ENCODE measurements at places on chromosomes 16 and 17. TPM values are rescaled to one million over a fixed set of nuclear protein-coding genes. Genes with fewer than 3 reads are reported as not detected.

Gene GPR179
- total RNA-seq: 0.07 TPM

Gene MT1A
- not detected for total RNA-seq

Gene TBC1D3
- total RNA-seq: not detected

Gene CD7
- total RNA-seq: not detected

Gene GID4
- total RNA-seq: 9.8 TPM

Gene RNF112
- total RNA-seq: 1.2 TPM

Gene CLEC3A
- total RNA-seq: not detected

DNA sequence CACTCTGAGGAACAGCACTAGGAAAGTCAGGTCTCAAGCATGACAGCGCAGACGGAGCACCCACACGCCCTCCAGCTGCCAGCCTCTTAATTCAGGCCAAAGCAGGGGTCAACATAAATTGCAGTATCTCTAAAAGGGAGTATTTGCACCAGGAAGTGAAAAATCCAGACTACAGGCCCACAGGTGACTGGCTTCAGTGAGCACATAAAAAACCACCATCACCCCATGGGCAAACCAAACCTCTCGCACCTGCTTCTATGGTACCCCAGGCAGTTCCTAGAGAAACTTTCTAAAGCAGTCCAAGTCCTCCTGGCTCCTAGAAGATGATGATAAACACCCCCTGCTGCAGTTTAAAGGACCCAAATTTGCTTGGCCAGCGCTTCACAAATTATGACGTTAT, 129.8 kb downstream of the ZNF423 start:
- H3K36me3 ChIP-seq: no peaks in the 10 kb centered on the region
- no peak for DNase-seq
- H3K4me3 ChIP-seq: no peak overlapping the region
- no peaks in the 10 kb centered on the region for H3K27me3 ChIP-seq
- H3K27ac ChIP-seq: no peak overlapping the region
- no peaks in the 10 kb centered on the region for H3K4me1 ChIP-seq

DNA sequence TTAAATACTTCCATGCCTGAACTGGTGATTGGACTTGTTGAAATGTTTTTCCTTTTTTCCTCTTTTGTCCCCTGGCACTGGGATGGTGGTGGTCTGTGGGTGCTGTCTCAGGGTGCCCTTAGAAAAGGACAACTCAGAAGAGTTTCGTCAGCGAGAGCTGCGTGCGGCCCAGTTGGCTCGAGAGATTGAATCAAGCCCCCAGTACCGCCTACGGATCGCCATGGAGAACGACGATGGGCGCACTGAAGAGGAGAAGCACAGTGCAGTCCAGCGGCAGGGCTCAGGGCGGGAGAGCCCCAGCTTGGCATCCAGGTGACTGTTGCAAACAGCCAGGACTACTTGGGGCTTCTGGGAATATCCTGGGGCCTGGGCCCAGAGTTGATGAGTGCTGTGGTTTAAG, 6.9 kb downstream of the ATXN2L start:
- peaks cover 87% of the 10 kb centered on the region for H3K36me3 ChIP-seq
- H3K27me3 ChIP-seq: no peaks in the 10 kb centered on the region
- H3K4me1 ChIP-seq: peaks cover 3% of the 10 kb centered on the region
- DNase-seq: no peak
- no peak overlapping the region for H3K27ac ChIP-seq
- H3K4me3 ChIP-seq: no peak overlapping the region

GRCh38 chr17:47297661-47298400, 25.9 kb upstream of the EFCAB13 start:
- no peak overlapping the region for H3K4me3 ChIP-seq
- H3K36me3 ChIP-seq: peaks cover 41% of the 10 kb centered on the region
- no peaks in the 10 kb centered on the region for H3K27me3 ChIP-seq
- no peak overlapping the region for H3K27ac ChIP-seq
- no peak for DNase-seq

GRCh38 chr17:82789051-82789592, 37.3 kb downstream of the TBCD start:
- H3K4me1 ChIP-seq: no peaks in the 10 kb centered on the region
- H3K27ac ChIP-seq: no peak overlapping the region
- no peaks in the 10 kb centered on the region for H3K36me3 ChIP-seq
- H3K4me3 ChIP-seq: no peak overlapping the region
- no peaks in the 10 kb centered on the region for H3K27me3 ChIP-seq

DNA sequence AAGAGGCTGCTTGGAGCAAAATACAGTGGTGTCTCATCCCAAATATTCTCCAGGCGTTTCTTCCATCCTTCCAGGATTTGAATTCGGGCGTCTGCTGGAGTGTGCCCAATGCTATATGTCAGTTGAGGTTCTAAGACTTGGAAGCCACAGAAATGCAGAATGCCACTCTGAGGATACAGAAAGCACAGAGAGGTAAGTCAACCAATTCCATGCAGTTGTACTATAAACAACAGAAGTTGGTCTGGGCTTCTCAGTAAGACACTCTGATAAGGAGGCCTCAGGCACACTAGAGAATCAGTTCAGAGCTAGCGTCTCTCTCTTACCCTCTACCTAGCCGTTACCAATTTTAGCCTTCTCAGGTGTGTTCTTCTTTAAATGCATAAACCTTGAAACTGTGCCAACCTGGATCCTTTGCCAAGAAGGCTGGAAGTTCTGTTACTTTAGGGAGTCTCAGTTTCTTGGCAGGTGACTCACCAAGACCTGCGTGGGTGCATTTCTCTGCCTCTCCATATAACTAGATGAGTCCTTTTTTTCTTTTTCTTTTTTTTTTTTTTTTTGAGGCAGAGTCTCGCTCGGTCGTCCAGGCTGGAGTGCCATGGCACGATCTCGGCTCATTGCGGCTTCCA, 15.1 kb downstream of the NQO1 start:
- H3K4me1 ChIP-seq: no peaks in the 10 kb centered on the region
- H3K36me3 ChIP-seq: no peaks in the 10 kb centered on the region
- no peak overlapping the region for H3K4me3 ChIP-seq
- DNase-seq: no peak
- no peak overlapping the region for H3K27ac ChIP-seq
- no peaks in the 10 kb centered on the region for H3K27me3 ChIP-seq

DNA sequence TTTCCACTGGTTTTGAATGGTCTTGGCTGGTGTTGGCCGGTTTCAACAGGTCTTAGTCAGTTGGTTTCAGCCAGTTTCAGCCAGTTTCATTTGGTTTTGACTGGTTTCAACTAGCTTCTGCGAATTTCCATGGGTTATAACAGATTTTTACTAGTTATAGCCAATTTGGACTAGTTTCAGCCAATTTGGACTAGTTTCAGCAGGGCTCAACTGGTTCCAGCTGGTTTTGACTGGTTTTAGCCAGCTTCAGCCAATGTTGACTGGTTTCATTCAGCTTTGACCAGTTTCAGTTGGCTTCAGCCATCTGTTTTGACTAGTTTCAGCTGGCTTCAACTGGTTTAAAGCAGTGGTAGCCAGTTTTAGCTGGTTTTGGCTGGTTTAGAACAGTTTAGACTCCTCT, 432.6 kb downstream of the UTP18 start:
- H3K27ac ChIP-seq: no peak overlapping the region
- no peaks in the 10 kb centered on the region for H3K27me3 ChIP-seq
- H3K36me3 ChIP-seq: no peaks in the 10 kb centered on the region
- H3K4me1 ChIP-seq: no peaks in the 10 kb centered on the region
- DNase-seq: no peak

DNA sequence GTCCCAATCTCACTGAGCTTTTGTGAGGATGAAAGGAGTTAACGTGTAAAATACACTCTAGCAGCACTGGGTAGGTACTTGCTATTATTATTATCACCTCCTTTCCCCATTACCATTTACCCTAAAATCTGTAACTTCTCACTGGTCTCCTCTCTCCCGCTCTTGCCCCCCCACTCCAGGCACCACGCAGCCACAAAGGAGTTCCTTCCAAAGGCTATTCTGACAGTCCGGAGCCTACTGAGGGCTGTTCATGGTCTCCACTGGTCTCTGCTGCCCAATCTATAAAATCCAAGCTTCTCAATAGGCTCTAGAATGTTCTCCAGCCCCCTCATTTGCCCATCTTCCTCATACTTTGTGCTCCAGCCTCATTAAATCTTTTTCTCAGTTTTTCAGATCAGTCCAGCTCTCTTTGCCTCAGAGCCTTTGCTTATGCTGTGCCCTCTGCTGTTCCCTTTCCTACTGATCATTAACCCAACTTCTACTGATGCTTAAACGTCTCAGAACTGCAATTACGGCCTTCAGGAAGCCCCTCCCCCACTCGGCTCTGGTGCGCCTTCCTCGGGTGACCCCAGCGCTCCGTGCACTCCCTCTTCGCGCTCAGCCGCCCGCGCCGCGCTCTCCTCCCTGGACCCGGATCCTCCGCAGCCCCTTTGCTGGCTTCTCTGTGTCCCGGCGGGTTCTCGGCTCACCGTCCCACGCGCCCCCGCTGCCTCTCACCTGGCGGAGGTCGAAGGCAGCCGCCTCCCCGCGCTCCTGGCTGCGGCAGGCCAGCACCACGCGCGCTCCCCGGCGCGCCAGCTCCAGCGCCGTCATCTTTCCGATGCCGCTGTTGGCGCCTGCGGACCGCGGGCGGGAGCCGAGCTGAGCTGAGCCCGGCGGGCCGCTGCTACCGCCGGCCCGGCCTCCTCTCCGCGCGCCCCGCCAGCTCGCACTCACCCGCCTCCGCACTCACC, 737 bp downstream of the DHRS13 start:
- peak overlapping the region; percentile 58 for H3K4me3 ChIP-seq
- no peaks in the 10 kb centered on the region for H3K27me3 ChIP-seq
- H3K36me3 ChIP-seq: peaks cover 12% of the 10 kb centered on the region
- H3K4me1 ChIP-seq: no peaks in the 10 kb centered on the region
- H3K27ac ChIP-seq: peak overlapping the region; percentile 71

GRCh38 chr16:46748775-46749705, 896 bp upstream of the MYLK3 start:
- peak overlapping the region; percentile 100 for H3K27ac ChIP-seq
- peak overlapping the region; percentile 17 for H3K4me3 ChIP-seq
- peaks cover 79% of the 10 kb centered on the region for H3K4me1 ChIP-seq
- DNase-seq: no peak

GRCh38 chr16:69532641-69533455, 32.9 kb upstream of the NFAT5 start:
- H3K27me3 ChIP-seq: no peaks in the 10 kb centered on the region
- H3K4me3 ChIP-seq: no peak overlapping the region
- H3K36me3 ChIP-seq: no peaks in the 10 kb centered on the region
- no peak for DNase-seq
- no peaks in the 10 kb centered on the region for H3K4me1 ChIP-seq

GRCh38 chr17:37527249-37527851, 37.7 kb downstream of the DUSP14 start:
- H3K4me3 ChIP-seq: no peak overlapping the region
- H3K27me3 ChIP-seq: no peaks in the 10 kb centered on the region
- peak overlapping the region; percentile 13 for H3K27ac ChIP-seq
- peaks cover 25% of the 10 kb centered on the region for H3K36me3 ChIP-seq

DNA sequence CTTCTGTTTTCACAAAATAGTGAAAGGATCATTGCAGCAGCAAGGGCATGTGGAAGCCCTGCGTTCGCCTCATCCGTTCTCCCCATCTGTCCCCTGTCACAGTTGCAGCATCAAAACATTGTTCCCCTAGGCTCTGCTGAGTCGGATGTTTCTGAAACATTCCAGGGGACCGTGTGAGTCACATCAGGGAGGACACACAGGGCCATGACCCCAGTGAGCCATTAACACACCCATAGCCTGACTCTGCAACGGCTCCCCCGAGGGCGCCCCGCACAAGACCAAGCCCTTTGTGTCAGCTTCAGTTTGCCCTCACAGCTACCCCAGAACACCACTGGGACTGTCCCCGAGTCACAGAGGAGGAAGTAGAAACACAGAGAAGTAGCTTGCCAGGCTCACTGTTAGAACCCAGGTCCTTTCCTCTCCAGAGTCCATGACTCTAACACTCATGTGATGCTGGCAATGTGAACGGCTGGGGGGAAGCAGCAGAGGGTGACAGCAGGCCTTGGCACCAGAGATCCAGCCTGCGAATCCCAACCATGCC, 63.3 kb upstream of the HSBP1 start:
- H3K4me3 ChIP-seq: no peak overlapping the region
- no peak for DNase-seq
- H3K27ac ChIP-seq: no peak overlapping the region
- H3K27me3 ChIP-seq: no peaks in the 10 kb centered on the region
- no peaks in the 10 kb centered on the region for H3K36me3 ChIP-seq
- no peaks in the 10 kb centered on the region for H3K4me1 ChIP-seq

DNA sequence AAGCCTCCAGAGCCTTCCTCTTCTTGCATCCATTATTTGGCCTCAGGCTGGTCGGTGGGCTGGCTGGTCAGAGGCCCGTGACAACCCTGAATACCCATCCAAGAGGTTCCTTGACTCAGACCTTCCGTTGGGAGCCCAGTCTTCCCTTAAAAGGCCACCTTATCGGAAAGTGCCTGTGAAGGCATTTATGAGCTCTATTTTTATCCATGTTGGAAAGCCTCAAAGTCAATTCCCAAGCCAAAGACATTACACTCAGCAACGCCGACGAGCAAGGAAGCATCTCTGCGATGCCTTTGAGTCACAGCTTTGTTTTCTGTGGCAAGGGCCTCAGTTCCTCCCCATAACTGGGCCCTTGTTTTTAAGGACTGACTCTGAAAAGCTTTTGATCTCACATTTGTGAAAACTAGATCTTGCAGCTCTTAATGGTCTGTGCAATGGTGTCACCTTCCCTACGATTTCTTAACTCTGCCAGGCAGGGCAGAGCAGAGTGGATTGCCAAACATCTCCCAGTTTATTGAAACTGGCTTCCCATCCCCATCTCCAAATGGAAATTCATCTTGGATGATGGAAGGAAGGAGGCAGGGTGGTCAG, 13.3 kb upstream of the SPOP start:
- no peak overlapping the region for H3K4me3 ChIP-seq
- H3K27ac ChIP-seq: peak overlapping the region; percentile 99
- peak; percentile 87 for DNase-seq
- H3K36me3 ChIP-seq: peaks cover 4% of the 10 kb centered on the region

DNA sequence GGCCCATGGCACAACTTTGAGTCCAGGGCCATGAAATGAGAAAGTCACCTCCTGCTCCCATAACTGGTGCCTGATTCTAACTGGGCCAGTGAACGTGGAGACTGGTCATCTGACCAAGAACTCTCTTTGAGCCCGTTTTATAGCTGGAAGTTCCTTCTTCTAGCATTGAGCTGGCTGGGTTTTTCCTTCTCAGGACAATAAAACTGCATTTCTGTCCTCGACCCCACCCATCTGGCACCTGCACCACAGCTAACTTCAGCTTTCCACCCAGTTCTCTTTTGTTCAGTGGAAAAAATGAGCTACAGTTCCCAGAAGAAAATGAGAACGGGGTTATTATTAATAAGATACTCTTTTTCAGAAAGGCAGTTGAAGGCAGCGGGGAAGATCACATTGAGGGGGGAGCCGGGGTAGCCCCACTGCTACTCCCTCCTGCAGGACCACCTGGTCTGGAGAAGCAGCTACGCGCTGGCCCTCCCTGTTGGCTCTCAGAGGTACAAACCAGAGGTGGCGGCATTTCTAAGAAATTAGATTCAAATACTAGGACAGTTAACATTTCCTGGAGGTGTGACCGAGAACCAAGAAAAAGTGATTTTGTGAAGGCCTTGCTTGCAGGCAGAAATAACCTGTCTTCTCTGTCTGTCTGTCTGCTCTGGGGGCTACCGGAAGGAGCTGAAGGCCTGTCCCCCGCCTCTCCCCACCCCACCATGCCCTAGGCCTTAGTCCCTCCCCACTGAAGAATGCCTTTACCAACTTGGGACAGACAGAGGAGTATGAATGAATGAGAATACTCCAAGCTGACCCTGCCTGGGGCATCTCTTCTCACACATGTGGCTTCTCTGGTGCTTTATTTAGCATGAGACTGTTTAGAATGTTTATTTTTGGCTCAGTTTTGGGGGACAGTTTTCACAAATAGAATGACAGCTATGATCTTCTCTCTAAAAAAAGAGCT, 123.9 kb downstream of the XYLT1 start:
- H3K27me3 ChIP-seq: no peaks in the 10 kb centered on the region
- peak overlapping the region; percentile 42 for H3K27ac ChIP-seq
- no peak overlapping the region for H3K4me3 ChIP-seq

- H3K4me3 ChIP-seq: no peak overlapping the region
- no peak overlapping the region for H3K27ac ChIP-seq
- DNase-seq: no peak
Measured at GRCh38 chr16:5965321-5965720, 867.7 kb upstream of the EEF2KMT start.

Data from cardiac muscle cell (in vitro differentiated cells and primary cell).